ENCODE measurements at places on chromosomes 1 and 21.

- no peak for DNase-seq
These were observed 2.8 kb downstream of the FOXD2 start for GRCh38 chr1:47440599-47441081.

- no peak for DNase-seq
These were observed 467.5 kb downstream of the PTPRU start for GRCh38 chr1:29703596-29704370.

- no peak for DNase-seq
These were observed 43.3 kb upstream of the LRP8 start for GRCh38 chr1:53371121-53371666.

GRCh38 chr21:35189077-35189863 is 140.2 kb upstream of the RUNX1 start:
- no peak for DNase-seq

- no peak for DNase-seq
These were observed 77.1 kb upstream of the TTC34 start for GRCh38 chr1:2878591-2878990.

- no peak for DNase-seq
These were observed 11.5 kb downstream of the ELK4 start for GRCh38 chr1:205620269-205620668.

GRCh38 chr1:234866007-234866866 is 256.3 kb upstream of the IRF2BP2 start:
- DNase-seq, result no peak

GRCh38 chr1:31020007-31020790 is 45.3 kb downstream of the PUM1 start:
- DNase-seq, result no peak

DNA sequence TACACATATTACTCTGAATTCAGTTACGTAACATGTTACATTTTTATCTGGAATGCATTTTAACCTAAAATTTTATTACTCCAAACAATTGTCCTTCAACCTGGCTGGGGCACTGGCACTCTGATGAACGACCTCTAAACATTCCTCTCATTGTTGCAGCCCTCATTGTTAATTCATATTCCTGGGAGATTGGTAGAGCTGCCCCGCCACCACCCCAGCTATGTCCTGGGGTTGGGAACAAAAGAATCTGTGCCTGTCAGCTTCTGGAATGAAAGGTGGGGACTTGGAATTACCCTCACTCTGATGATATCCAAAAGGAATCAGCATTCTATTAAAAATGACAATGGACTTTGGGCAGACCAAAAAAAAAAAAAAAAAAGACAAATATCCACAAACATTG is 38.0 kb upstream of the DESI2 start:
- no peak for DNase-seq

- DNase-seq, result no peak
These were observed 56.4 kb downstream of the EDN2 start for GRCh38 chr1:41427916-41428737.

Measured in stimulated activated naive CD8-positive, alpha-beta T cell treated with anti-CD3 and anti-CD28 coated beads, Interleukin-15, Interleukin-2, amounts not matched to agents 100 U/mL and 50 U/mL, for 24 hours (primary cell).